NCI-H1930 (cell line): ENCODE measurements at places on chromosomes 4 and X.

GRCh38 chr4:115668396-115668795, 555.0 kb upstream of the NDST4 start:
- no peak for DNase-seq

GRCh38 chr4:25984796-25985195, 70.8 kb downstream of the SMIM20 start:
- DNase-seq, result no peak

GRCh38 chr4:159515314-159516025, 412.6 kb downstream of the RAPGEF2 start:
- DNase-seq, result no peak

DNA sequence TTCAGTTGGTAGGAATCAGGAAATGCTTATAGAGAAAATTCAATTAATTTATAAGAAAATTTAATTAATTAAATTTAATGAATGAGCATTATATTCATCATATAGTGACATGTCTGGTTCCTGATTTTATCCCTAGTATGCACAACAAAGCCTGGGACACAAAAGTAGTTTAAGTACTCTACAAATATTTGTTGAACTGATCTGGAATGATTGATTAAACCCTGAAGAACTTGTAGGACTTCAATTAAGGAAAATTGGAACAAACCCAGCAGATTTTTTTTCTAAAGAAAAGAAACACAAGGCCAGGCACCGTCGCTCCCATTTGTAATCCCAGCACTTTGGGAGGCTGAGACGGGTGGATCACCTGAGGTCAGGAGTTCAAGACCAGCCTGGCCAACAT, 4.5 kb upstream of the APELA start:
- no peak for DNase-seq

DNA sequence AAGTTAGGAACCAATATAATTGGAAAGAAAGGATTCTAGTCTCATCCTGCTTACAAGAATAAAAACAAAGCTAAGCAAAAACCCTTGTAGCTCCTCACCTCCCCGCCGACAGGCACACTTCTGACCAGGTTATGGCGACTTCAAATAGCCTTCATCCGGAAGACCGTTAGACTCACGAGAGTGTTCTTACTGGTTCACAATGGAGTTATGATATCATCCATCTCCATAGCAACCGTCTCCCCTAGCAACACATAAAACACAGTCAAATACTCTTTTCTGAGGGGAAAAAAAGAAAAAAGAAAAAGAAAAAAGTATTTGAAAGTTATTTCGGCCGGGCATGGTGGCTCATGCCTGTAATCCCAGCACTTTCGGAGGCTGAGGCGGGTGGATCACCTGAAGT, at the start of gene IL13RA2:
Gene IL13RA2, minus strand, starts transcription at position 162 of the 400 bp plus-strand sequence. CDS start 347 bp downstream, outside the sequence.
- no peak for DNase-seq

- no peak for DNase-seq
Measured at GRCh38 chrX:150364347-150365050, 1.4 kb downstream of the MAMLD1 start.

GRCh38 chr4:68630371-68630770, 40.1 kb downstream of the UGT2B15 start:
- DNase-seq, result no peak

DNA sequence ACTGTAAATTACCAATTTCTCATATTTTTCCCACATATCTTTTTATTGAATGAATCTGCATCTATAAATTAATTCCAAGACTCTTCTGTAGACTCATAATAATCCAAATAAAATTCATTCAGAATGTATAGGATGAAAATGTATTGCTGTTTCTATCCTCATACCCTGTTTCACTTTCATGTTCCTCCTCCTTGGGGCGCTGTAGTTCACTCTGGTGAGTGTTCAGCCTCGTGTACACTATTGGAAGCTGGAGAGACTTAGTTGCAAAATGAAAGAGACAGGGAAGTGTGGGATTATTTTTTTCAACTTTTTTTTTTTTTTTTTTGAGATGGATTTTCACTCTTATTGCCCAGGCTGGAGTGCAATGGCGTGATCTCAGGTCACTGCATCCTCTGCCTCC, 296.1 kb downstream of the TLL1 start:
- DNase-seq, result no peak
